ENCODE measurements at places on chromosomes 4 and X.
A peak's percentile ranks its signal among the peaks of the same experiment; 100 is the strongest.

GRCh38 chr4:56130606-56131155, 181.9 kb downstream of the CEP135 start:
- no peak for DNase-seq

DNA sequence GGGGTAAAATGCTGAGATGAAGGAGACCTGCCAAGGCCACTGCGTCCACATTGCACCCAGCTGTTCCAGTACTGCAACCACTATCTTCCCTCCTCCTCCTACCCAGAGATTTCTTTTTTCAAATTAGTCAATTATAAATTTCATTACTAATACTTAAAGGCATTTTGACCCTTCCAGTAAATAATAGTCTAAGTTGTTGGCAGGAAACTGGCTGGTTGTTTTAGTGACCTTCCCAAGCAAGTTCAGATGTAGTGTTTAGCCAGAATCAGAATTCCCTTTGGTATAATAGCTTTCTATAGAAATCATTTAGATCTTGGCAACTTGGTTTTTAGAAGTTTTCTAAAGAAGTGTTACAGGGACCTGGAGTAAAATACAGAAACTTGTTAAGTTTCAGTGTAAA, 66.0 kb downstream of the AASDH start:
- DNase-seq: no peak

- DNase-seq: no peak
Measured at GRCh38 chr4:26765515-26765914, 95.1 kb upstream of the STIM2 start.

- no peak for DNase-seq
Measured at GRCh38 chrX:129495900-129496299, 27.4 kb downstream of the SMARCA1 start.

DNA sequence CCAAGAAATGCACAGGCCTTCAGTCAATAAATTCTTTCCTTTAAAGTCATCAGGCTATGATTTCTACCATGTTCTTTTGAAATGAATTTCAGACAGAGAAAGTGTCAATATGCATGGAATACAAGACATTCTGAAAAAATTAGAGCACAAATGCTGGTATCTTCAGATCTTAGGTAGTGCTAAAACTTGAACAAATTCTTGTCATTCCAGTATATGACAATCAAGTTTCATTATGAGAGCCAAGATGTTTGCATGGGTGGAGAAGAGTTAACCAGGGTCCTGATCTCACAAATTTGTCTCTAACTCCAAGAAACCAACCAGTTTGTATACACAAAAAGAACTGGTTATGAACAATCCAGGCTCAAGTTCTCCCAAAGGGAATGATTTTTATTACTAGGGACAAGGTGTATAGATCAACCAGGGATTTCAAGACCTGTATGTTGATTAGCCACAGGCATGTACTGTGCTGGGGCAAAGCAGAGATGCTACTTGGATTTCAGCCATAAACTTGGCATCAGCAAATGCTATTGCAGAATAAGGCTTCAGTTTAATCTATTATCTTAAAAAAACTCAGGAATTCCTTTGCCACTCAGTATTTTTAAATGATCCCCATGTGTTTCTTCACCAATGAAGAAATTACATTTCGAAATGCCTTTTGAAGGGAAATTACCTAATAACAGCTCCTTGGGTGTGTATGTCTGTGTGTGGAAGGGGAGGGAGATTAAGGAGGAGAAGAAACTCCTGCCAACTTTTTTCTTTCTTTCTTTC, 69.7 kb downstream of the FANCB start:
- no peak for DNase-seq

GRCh38 chr4:166458756-166459155, 585.7 kb downstream of the TLL1 start:
- DNase-seq: no peak

DNA sequence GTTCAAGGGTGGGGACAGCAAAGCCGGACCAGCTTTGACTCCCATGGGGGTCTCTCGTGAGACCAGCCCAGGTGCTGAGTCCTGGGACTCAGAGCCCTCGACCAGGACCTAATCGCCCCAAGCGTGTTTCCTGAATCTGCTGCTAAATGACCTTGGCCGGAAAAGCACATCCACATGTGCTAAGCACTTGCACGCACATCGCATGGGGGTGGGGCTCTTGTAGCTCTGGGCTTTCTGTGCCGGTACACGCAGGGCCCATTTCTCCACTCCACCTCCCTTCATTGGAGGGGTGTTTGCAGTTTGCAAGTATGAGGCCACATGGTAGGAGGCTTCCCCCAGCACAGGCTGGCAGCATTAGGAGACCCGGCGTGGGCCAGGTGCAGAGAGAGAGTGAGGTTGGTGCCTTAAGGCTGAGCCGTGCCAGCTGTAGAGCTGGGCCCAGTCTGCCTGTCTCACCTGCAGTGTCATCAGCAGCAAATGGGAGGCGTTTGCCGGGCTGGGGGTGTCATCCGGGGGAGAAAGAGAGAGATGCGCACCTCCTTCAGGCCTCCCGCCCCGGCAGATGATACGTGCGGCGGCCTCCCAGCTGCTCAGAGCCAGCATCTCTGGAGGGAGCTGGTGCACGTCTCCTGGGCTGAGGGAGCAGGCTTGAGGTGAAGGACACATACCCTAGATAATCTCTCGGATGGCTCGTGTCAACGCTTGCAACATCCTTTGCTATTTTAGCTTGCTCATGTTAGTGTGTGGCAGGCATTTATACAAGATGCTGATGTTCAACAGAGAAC, 45.2 kb upstream of the CLCN4 start:
- peak; percentile 65 for DNase-seq

DNA sequence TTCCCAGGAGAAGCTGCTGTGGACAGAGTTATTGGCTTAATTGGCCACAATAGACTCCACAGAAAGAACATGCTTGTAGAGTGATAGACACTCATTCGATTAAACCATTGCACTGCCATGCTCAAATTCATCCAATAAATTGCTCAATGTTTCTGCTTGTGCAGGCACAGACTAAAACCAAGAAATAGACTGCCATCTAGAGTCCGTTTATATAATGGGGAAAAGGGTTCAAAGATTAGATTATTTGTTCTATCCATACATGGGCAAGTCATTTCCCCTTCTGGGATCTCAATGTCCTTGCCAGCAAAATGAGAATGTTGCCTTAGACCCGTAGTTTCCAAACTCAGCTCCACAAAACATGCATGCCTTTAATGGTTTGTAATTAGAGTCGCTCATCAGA, 8.7 kb downstream of the SMIM10 start:
- no peak for DNase-seq

GRCh38 chr4:85826060-85826678, 351.2 kb downstream of the ARHGAP24 start:
- no peak for DNase-seq

DNA sequence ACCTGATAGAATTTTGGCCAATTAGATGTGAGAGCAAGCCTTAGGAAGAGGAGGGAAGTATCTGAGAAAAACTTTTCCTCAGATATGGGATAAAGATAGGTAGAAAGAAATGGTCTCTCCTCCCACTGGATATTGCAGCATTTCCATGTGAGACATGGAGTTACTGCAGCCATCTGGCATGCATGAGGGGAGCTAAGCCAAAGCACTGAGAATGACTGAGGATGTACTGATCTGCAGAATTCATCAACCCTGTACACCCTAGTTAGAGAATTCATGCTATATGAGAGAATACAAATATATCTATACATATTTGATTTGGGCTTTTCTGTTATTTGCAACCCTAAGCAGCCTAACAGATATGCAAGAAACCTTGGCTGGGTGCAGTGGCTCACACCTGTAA, 52.5 kb upstream of the RPL34 start:
- no peak for DNase-seq

GRCh38 chr4:42460043-42460442, 62.8 kb downstream of the SHISA3 start:
- DNase-seq: no peak

GRCh38 chr4:118760092-118760491, 74.9 kb downstream of the METTL14 start:
- DNase-seq: no peak

GRCh38 chr4:85724791-85725563, 250.0 kb downstream of the ARHGAP24 start:
- DNase-seq: no peak

DNA sequence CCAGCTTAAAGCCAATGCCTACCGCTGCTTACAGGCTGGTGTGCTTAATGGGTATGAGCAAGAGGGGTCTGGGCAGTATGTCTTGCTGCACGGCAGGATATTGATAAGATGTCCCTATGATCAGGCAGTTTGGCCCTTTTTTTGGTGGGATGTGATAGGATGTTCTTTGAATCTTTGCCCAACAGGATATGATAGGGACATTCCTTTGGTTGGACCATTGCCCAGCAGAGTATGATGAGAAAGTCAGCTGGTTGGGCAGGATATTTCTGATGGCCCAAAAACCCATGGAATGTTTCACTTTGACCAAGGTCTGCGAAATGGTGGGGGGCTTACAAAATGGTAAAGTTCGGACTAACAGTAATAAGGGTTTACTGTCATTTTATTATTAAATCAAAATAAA, 1060.6 kb downstream of the STIM2 start:
- DNase-seq: no peak

- no peak for DNase-seq
Measured at GRCh38 chrX:107507093-107507743, 57.8 kb downstream of the FRMPD3 start.

- no peak for DNase-seq
Measured at GRCh38 chr4:173171098-173171497, 2.5 kb downstream of the GALNT7 start.

- no peak for DNase-seq
Measured at GRCh38 chrX:40011322-40012038, 86.3 kb downstream of the BCOR start.

DNA sequence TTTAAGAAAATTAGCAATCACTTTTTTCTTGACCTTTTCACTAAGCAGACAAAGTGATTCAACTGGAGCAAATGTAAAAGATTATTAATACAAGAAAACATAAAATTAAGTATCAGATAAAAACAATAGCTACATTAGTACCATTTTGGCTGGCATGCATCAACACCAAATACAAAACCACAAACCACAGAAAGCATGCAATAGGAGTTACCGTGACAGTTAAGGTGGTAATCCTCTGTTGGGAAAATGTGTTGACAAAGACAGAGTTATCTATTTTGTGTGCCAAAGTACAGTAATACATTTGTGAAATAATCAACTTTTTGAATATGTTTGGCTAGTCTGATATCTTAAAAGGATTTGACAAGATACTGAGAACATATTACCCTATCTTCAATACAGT, 89.8 kb upstream of the ETNPPL start:
- DNase-seq: no peak

GRCh38 chr4:47862297-47862696, 24.4 kb upstream of the CORIN start:
- DNase-seq: no peak

- no peak for DNase-seq
Measured at GRCh38 chr4:72945719-72946336, 123.7 kb downstream of the COX18 start.

- DNase-seq: no peak
Measured at GRCh38 chr4:139005774-139006173, 9.8 kb upstream of the NOCT start.

DNA sequence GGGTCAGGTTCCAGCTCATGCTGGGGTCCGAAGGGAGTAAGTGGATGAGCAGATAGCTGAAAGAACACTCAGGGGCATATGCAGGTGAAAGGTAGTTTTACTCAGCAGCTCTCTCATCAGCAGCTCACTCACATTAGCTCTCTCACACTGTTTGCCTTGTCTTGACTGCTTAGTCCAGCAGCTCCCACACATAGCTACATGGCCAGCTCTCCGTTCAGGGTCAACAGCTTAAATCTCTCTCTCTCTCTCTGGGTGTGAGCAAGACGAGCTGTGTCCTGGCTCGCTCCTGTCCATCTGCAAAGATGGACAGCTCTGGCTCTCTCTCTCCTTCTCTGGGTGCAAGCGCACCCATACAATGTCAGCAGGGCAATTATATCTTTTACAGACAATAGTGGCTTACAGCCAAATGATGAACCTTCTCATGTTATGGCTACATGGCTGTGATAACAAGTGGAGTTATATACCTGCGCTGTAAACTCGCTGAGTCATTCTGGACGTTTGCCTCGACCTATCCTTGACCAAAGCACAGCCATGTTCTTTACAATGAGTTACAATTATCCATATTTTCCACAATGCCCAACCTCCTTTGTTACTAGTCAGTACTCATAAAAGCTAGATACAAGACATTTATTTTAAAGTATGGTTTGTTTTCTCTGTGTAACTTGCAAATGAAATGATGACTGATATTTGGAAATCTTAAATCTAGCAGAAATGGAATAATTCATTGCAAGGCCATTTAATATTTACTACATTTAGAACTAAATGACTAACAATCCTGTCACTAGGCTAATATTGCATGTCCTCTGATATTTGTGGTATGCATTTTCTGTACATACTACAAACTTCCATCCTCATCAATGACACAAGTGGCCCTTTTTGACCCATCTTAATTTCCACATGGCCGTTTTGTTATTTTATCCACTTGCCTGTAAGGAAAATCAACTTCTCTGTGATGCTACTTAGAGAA, 9.3 kb downstream of the PAPSS1 start:
- no peak for DNase-seq

DNA sequence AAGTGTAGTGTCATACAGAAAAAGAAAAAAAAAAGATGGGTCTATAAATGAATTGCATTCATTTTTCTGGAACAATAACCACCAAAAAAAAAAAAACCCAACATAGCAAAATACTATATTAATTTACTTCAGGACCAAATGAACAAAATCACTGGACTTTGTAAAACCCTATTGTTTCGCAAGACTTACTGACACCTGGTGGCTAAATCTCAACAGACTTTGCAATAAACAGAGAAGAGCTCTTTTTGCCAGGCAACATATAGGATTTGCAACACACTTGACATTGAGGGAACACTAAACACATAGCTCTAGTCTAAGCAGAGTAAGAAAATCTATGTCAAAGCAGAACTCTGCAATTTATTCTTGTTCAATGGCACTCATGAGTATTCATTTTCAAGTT, 990.2 kb downstream of the STPG2 start:
- DNase-seq: no peak

GRCh38 chr4:6104541-6105130, 86.4 kb upstream of the C4orf50 start:
- no peak for DNase-seq

DNA sequence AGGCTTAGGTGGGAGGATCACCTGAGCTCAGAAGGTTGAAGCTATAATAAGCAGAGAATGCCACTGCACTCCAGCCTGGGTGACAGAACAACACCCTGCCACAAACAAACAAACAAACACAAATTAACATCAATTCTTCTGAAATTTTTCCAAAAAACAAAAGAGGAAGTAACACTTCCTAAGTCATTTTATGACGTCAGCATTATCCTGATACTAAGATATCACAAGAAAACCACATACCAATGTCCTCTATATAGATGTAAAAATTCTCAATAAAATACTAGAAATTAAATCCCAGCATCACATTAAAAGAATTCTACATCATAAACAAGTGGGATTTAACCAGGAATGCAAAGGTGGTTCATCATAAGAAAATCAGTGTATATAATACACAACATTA, 64.4 kb upstream of the STK26 start:
- DNase-seq: no peak

GRCh38 chr4:159828687-159829086, 725.8 kb downstream of the RAPGEF2 start:
- DNase-seq: no peak
